ENCODE measurements at places on chromosomes 1 and 21.

- DNase-seq = no peak
Measured at GRCh38 chr1:51421964-51422363, 91.6 kb upstream of the TTC39A start.

GRCh38 chr1:13826591-13826990, 126.6 kb downstream of the PRDM2 start:
- DNase-seq = no peak

DNA sequence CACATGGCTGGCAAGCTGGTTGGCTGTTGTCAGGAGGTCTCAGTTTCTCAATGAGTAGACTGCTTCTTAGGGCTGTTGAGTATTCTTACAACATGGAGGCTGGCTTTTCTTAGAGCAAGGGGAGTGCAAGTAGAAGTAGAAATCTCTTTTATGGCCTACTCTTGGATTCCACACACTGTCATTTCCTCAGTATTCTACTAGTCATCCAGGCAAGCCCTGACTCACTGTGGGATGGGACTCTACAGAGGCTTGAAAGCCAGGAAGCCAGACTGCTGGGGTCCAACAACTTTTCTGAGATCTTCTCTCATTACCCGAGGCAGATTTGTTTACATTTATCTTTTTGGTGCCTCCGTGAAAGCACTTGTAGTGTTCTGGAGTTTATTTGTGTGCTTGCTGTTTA, 196.2 kb upstream of the APP start:
- DNase-seq = no peak

DNA sequence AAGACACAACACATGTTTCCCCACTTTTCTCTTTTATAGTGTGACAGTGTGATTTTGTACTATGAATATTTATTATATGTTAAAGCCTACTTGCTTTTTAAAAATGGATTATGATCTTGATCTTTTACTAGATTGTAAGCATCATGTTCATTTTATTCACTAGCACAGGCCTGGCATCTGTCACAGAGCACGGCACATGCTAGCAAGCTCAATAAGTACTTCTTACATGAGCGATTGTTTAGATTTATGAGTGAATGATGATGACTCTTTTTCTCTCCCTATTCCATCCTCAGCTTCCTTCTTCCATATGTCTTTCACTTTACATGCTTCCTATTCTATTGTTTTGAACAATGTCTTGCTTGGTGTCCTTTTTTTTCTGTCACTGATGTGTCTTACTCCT, 1454.1 kb downstream of the MRPL39 start:
- no peak for DNase-seq

DNA sequence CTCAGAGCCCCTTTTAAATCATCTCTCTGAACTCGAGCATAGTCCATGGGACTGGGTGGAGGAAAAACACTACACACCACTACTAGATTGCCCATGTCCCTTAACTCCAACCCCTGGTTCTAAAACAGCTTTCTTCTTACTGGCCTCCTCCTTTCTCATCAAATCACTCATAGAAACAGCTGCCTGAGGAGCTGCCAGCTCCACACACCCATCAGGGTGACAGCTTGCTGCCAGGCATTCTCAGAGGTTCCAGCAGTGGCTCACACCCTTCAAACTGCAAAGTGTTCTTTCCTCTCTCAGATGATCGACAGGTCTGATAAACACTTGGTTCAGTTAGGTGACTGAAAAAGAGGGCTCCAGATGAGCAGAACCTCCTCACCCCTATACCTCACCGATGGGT, 543.0 kb upstream of the PLXNA2 start:
- no peak for DNase-seq

GRCh38 chr1:71414179-71414578, 333.3 kb upstream of the ZRANB2 start:
- DNase-seq = no peak

- DNase-seq = no peak
Measured at GRCh38 chr1:207873055-207873890, 37.7 kb downstream of the CD34 start.

GRCh38 chr1:24463776-24464735, 38.6 kb upstream of the RCAN3 start:
- no peak for DNase-seq

- no peak for DNase-seq
Measured at GRCh38 chr21:42388740-42389448, 7.0 kb downstream of the TMPRSS3 start.

GRCh38 chr1:91026320-91026719, 4.5 kb upstream of the ZNF644 start:
- DNase-seq = no peak

DNA sequence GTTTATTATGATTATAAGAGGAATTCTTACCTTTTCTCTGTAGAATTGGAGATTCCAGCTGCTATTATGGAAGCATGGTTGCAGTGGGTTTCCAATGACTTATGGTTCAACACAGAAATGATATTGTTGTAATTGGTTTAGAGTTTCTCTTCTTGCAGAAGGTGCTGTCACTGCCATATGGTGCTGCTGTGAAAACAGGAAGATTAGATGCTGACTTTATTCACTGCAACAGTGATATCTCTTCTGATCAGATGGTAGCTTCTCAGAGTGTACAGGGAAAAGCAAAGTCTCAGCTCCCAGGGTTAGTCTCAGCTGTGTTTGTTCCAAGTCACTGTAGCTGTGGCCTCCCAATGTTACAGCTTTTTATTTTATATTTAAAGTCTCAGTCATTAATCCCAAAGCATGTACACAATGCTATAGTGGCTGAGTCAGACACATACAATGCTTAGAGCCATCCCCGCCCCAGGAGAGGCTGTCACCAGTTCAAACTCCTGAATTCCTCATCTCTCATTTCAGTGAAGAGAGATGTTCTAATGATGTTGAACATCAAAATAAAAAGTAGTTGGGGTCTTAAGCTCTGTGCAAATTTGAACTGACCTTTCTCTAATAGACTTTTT, 42.7 kb upstream of the RGS2 start:
- DNase-seq = no peak

GRCh38 chr21:37193006-37193405, 74.1 kb downstream of the VPS26C start:
- DNase-seq = no peak

DNA sequence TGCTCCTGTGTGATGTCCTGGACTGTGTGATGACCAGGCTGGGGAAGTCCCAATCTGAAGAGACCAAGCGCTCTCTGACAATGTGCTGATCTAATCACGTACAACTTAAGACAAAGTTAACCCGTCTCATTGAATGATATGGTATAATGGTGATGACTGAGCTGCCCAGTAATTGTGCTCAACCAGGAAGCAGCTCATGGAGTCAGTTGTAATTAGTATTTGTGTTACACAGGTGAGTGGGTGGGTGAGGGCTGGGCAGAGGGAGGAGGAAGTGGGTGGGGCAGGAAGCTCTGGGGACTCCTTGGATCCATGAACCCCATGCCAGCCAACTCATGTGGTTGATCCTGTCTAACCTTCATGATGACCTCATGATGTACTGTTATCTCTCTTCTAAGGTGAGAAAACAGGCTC, 8.7 kb upstream of the ECE1 start:
- no peak for DNase-seq

DNA sequence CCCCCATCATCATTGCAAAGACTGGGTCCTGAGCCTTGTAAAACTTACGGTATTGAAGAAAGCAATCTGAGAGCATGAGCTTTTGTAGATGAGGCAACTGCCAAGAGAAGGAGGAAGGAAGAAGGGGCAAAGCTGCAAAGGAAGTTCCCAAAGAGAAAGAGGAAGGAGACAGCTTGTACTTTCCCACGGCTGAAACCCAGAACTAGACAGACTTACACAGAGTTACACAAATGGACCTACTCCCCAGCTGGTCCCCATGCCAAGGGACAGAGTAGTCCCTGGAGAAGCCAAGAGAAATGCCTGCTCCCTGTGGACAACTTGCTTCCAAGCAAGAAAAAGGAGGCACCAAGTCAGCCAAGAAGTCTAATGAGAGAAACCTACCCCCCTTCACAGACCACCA, 22.6 kb downstream of the SLC5A9 start:
- DNase-seq = no peak

DNA sequence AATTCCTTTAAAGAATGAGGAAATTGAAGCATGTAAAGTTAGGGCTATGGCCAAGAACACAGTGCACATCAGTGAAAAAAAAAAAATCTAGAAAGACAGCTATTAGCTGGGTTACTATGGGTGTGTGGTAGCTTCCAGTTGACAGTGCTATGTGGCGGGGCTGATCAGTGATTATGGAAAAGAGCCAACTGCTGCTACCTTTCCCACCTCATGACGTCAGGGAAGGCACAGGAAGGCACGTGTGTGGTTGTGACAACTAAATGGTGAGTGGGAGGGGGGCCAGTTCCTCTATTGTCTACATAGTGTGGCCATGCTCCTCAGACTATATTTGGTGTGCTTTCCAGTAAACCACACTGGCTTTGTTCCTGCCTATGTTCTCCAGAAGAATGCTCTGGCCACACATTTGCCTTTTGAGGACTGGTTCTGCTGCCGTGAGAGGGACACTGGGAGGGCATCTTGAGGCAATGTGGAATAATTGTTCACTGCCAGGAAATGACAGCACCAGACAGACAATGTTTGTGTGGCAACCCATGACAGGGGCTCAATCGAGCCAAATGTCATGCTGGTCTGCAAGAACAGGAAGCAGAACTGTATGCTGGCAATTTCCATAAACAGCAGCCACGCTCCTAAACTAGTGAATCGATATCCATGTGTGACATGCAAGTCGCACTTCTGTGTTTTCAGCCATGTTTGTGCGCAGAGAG, 3.0 kb upstream of the SDE2 start:
- DNase-seq = peak; percentile 32

DNA sequence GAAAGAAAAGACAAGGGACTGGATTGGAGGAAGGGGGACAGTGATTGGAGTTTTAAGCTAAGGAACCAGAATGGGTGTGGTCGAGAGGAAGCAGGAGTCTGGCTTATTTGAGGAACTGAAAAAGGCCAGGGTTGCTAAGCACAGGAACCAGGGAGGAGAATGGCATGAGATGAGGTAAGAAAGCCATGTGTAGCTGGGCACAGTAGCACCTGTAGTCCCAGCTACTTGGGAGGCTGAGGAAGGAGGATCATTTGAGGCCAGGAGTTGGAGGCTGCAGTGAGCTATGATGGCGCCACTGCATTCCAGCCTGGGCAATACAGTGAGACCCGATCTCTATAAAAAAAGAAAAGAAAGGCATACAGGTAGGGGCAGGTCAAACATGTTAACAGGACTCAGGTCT, 8.1 kb upstream of the KHDRBS1 start:
- DNase-seq = no peak

GRCh38 chr1:61080413-61081143, 1.8 kb upstream of the NFIA start:
- DNase-seq = no peak

DNA sequence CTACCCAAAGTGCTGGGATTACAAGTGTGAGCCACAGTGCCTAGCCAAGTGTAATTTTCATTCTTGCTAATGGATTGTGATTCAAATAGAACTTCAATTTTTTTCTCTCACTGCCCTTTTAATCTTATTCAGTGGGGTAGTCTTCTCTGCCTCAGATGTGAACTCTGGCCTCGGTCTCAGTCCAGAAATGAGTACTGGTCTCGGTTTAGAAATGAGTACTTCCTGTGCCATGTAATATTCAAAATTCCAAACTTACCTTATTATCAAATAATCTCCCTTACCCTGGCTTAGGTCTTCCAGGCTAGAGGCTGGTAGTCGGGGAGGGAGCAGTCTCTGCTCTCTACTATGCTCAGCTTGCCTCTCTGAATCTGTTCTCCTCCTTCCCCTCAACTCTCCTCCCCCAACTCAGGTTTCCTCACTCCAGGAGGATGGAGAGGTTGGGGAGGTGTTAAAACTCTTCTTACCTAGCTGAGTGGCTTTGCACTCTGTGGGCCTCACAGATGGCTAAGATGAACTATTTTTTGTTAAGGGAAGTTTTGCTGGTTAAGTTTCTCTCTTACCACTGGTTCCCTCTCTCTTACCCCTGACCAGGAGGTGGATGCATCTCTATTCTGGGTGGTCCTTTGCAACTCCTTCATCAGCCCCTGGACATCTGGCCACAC, 4.8 kb upstream of the SLAMF9 start:
- DNase-seq = no peak

DNA sequence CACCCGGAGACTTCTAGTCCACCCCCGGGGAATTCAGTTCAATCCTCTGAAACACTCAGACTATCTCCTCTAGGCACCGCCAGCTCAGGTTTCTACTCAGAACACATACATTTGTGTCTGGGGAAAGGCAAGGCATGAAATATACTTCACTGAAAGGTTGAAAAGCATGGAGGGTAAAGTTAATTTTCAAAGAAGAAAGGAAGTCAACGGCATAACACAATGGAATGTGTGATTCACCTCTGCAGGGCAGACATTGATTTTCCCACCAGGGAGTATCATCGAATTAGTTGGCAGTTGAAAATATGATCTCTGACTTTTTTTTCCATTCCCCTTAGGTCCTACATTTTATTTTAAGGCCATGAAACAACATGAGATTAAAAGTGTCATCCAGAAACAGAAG, 669.4 kb downstream of the SMYD3 start:
- no peak for DNase-seq

DNA sequence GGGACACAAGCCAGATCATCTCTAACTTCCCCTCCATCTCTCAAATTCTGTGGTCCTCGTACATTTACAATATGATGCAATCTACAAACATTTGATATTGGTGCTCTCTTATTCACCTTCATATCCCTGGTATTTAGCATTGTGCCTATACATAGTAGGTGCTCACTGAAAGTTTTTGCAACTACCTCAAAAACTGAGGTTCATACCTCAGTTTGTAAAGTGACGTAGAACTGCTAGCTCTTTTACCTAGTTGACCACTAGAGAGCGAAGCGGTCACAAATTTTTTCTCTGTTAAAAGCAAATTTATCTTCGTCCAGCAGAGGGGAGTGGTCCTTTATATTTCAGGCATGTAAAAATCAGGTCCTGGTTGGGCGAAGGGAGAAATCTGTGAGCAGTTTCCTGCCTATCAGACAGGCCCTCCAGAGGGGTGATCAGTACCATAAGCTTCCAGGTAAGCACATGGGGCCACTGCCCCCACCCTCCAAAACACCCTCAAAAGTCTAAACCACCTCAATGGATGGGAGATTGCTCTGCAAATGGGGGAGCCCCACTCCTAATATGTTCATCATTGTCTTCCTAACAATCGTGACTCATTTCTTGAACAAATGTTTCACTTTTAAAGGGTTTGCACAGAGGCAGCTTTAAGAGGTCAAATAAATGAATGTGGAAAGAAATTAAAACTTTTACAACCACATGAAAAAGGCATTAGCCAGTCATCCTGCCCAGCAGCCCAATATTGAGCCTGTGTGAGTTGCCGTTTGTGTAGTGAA, 10.6 kb upstream of the HLCS start:
- DNase-seq = no peak

GRCh38 chr1:171610385-171610784, 11.7 kb upstream of the MYOCOS start:
- no peak for DNase-seq

GRCh38 chr1:178784131-178784536, 59.1 kb downstream of the RALGPS2 start:
- no peak for DNase-seq

DNA sequence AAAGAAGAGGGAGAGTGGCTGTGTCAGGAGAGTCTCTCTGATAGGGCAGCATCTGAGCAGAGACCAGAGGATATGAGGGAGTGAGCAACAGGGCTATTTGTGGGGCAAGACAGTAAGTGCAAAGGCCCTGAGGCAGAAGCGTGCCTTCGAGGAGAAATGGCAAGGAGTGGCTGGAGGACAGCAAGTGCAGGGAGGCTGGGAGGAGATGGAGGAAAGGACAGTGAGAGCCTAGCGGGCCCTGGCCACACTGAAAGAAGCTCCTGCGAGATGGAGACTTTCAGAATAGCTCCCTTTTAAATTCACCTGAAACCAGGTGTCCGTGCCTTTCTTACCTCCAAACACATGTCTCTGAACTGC, 25.2 kb downstream of the EXOC8 start:
- no peak for DNase-seq
